ENCODE measurements at places on chromosomes 5 and 9. TPM values are rescaled to one million over a fixed set of nuclear protein-coding genes. Genes with fewer than 3 reads are reported as not detected.

GRCh38 chr5:99061299-99061698, 132.5 kb upstream of the CHD1 start:
- DNase-seq = no peak

DNA sequence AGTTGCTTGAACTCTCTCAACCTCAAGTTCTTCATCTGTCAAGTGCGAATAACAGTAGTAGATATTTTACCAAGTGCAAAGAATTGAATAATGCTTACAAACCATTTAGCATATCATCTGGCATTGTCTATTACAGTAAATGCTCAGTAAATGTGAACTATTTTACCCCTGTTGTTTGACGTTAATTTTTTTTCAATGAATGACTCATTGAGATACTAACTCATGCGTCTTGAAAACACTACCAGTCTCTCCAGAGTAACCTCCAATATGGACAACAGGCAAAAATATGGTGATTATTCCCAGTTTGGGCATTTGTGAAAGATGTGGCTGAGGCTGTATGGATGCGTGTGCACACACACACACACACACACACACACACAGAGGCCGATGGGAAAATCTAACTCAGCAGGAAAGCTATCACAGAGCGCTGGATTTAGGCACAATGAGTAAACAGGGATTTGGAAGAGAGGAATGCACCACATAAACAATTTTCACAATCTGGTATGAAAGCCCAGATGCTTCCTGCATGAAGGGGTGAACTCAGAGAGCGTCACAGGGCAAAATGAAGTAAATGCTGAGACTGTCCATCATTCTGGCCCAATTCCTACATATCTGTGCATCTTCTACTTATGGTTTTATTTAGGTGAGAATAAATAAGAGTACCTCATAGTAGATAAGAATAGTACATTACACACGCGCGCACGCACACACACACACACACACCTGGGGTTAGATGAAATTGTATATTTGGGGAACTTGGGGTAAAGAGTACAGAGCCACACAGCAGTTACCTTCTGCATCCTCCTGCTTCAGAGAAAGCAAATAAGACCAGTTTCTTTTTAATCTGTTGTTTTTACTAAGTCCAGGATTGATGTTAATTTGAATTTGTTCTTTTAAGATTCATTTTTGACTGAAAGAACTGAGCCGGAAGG, 128.7 kb downstream of the PALM2AKAP2 start:
- DNase-seq = no peak

Gene BRD9
- 26.6 TPM for polyA plus RNA-seq

Gene C5orf58
- not detected for polyA plus RNA-seq

GRCh38 chr5:74491586-74491985, 148.9 kb downstream of the ENC1 start:
- no peak for DNase-seq

Gene SLC12A7
- 3.8 TPM for polyA plus RNA-seq

DNA sequence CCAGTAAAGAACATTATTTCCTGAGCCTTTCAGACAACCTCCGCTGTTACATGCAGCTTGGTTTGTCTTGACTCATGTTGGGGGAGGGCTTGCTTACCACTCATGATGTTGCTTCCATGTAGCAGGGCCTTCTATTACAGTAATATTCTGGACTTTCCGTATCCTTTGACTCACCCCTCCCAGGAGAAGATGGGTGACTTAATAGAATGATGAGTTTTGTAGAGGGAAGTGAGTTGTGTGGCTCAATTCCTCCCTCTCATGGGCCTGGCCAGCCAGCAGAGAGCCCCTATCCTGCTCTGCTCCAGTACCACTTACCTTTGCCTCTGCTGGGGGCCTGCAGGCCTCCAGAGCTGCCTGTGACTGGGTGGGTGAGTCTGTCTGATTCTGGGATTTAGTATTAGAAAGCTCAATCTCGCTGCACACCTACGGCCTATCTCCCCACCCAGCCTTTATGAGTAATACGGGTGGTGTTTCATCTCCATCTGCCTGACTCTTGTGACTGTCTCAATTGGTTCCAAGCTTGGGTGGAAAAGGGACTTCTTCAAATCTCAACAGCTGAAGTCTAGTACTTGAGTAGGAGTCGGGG, 52.6 kb upstream of the KLF9 start:
- DNase-seq = no peak

Gene FREM1
- polyA plus RNA-seq = 1.5 TPM

DNA sequence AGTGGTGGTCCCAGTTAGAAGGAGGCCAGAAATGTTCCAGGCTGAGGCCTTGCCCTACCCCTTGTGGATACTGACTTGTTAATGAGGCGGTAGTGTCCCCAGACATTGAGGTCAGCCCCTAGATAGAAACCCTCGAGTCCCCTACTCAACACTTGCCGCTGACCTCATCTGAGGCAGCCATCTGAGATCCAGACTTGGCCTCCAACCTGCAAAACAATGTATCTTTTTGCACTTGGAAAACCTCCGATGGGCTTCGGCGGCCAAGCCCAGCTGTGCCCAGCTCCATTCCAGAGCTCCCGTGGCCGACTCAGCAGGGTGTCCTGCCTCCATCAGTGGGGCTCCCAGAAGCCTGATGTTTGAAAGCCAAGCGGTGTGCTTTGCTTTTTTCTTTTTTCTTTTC, 122.1 kb downstream of the WNK2 start:
- DNase-seq = no peak

Gene OLFML2A
- 4.0 TPM for polyA plus RNA-seq

Gene CSF1R
- polyA plus RNA-seq = 1.6 TPM

GRCh38 chr5:98795243-98795642, 21.8 kb downstream of the RGMB start:
- no peak for DNase-seq

DNA sequence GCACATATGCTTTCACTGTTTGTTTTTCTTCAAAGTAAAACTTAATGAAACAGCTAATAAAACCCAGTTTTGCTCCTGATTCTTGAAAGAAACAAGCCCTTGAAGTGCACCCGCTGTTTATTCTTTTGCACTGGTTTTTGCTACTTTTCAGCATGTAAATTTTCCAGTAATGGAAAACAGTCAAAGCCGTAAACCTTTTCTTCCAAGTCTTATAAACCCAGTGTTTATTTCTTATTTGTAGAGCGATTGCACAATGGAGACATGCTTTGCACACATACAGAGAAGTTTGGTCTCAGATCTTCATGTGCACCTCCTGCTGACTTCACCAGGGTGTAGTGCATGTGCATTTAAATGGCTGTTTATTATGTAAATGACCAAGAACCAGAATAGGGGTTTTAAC, 51.8 kb downstream of the ATG10 start:
- no peak for DNase-seq

Gene PCDHB13
- polyA plus RNA-seq = 0.26 TPM

Gene PCSK5
- 0.79 TPM for polyA plus RNA-seq

Gene UBE2QL1
- polyA plus RNA-seq = 33.3 TPM

GRCh38 chr5:38284384-38284783, 26.0 kb downstream of the EGFLAM start:
- DNase-seq = no peak

Gene BTNL8
- polyA plus RNA-seq = 0.09 TPM

DNA sequence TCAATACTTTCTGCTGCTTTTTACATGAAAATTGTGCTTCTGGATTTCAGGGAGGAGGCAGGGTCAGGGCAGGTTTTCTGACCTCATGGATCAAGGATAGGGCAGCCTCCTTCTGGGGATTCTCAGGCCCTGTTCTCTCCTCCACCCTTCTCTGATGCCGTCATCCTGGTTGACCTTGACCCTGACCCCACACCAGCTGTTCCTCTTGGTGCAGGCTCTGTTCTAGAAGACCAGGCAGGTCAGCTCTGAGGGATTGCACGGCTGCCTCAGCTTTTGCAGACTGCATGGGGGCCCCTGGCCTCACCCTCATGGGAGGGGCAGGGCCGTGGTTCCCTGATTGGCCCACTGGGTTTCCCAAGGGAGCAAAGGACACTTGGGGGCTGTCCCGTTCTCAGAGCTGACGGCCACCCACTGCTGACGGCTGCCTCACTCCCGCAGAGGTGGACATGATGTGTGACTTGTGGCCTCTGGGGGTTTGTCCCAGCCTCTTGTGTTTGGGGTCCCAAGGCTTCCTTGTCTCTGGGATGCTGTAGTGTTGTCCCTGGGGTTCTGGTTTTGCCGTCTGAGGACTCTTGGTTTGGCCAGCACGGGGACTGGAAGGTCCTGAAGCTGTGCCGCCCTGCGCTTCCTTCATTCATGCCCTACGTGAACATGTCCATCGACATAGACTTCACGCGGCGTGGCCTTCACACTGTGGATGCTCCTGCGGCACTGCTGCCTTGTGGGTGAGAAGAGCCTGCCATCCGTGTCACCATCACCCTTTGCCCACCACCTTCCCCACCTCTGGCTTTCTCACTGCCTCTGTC, 34.5 kb downstream of the CEP72 start:
- no peak for DNase-seq

Gene NDUFS4
- 211 TPM for polyA plus RNA-seq

- peak; percentile 85 for DNase-seq
Observed at GRCh38 chr9:122122903-122123632, 30.0 kb upstream of the TTLL11 start.

DNA sequence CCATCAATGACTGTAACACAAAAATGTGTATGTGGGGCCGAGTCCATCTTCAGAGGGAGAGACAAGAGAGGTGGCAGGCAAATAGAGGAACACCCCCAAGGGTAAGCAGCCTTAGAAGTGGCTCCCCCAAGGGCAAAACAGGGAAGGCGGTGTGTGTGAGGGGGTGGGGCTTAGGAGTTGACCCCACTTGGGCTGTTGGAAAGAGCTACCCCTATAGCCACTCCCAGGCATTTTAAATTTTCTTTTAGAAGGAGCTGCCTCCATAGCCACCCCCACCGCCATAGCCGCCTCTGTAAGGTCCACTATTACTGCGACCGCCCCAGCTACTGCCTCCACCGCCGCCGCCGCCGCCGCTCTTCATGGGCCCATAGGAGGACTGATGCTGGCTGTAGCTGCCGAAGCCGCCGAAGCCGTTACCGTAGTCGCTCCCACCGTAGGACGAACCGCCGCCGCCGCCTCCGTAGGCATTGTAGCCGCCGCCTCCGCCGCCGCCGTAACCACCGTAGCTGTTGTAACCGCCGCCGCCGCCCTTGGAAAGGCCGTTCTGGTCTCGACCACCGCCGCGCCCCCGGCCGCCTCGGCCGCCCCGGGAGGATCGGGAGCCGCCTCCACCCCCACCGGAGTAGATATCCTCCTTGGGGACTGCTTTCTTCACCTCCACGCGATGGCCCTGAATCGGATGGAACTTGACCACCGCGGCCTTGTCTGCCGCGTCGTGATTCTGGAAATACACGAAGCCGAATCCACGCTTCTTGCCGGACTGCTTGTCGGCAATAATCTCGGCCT, 1.1 kb downstream of the HNRNPA0 start:
- peak; percentile 68 for DNase-seq

- DNase-seq = no peak
Observed at GRCh38 chr5:763998-764781, 20.3 kb downstream of the ZDHHC11B start.

DNA sequence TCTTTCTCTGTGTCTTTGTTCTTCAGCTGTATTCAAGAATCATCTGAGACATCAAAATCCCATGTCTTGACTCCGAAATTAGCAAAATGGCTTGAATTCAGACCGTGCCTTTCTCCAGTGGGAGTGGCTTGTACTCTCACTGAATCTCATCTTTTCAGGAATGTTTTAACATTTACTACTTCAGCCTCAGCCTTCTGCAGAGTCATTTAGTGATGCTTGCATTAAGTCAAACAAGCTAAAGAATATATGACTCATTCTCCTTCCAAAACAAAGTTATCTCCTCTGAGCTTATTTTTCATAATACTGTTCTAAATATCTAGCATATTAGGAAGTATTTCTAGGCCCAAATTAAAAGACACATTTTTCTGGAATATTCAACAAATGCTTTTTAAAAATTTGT, 205.3 kb downstream of the CDH10 start:
- no peak for DNase-seq

DNA sequence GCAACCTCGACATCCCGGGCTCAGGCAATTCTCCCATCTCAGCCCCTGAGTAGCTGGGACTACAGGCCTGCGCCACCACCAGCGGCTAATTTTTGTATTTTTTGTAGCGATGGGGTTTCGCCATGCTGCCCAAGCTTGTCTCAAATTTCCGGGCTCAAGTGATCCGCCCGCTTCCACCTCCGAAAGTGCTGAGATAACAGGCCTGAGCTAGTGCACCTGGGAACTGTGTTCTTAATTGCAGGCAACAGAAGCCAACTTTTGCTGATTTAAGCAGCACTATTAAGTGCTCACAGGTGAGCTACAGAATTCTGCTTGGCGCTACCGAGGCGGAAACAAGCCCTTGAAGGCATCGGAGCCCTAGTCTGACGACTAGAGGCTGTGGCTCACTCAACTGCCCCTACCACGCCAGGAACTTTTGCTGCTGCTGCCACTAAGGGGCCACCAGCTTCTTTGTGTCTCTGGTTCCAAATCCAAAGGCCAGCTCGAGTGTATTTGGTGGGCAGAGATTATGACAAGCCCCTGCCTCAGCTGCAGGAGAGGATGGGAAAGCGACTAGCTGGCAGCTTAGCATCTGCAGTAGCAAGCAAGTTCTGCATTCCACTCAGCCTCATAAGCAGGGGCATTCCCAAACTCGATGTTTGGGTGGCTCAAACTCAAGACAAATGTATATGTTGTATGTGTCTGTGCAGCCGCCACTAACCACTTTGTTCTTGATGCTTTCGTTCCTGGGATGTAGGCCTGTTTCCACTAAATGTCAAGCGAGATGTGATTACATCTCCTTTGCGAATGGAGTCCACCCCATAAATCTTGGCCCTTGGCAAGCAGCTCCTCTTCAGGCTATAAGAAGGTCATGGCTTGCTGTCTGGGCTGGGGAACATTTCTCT, 10.6 kb upstream of the HMCN2 start:
- no peak for DNase-seq

DNA sequence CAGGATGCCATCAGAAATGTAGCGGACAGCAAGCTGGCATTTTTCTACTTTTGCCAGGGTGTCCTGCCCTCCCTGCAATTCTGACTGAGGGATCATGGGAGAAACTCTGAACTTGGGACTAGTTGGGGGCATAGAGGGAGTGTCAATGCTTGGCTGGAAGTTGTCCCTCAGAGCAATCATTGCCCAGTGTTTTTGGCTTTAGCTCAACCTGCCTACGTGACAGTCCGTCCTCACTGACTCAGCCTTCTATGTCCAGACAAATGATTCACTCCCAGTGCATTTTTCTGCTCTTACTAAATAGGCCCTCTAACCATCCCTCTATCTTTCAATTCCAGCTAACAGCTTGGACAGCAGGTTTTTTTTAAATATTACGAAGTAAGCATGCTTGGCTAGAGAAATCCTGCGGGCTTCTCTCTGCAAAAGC, 627.4 kb downstream of the TLR4 start:
- no peak for DNase-seq

GRCh38 chr5:38556088-38556598, 303 bp downstream of the LIFR start:
- DNase-seq = no peak

Gene EQTN
- not detected for polyA plus RNA-seq

Measured in psoas muscle (tissue), 8 donors.